ENCODE measurements at places on chromosomes 2 and 18. TPM values are rescaled to one million over a fixed set of nuclear protein-coding genes. Genes with fewer than 3 reads are reported as not detected.

GRCh38 chr2:76281156-76281841 is 570.6 kb upstream of the GCFC2 start:
- no peak for DNase-seq

DNA sequence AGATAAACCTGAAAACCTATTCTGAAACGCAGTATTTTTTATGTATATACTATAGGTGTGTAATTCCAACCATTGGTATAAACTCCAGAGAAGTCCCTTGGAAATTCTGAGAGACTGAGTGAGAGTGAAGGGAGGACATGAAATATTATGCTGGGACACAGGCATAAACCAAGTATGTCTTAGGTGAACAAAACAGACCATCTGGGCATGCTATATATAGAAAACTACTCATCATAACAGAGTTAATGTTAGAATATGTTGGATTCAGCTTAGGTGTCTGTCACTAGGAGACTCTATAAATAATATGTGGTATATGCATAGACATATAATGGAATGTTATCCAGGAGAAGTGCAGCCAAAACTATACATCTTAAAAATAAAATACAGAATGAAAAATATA is 282.6 kb downstream of the LRP1B start:
- DNase-seq, result no peak

DNA sequence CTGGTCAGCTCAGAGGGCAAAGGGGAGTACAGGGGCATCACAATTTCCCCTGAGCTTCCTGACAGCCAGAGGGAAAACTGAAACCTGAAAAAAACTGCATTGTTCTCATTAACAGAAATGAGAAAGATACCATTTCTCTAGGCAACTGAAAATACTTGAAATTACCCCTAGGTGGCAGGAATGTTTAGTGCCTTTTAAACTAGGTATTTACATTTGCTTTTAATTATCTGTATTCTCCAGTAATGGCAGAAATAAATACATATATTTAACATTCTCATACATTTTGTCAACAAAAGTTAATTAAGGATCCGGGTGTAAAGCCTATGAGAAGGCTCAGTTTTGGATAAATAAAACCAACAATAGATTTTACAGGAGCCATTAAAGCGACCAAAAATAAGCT is 34.5 kb downstream of the RPL31 start:
- peak; percentile 6 for DNase-seq

DNA sequence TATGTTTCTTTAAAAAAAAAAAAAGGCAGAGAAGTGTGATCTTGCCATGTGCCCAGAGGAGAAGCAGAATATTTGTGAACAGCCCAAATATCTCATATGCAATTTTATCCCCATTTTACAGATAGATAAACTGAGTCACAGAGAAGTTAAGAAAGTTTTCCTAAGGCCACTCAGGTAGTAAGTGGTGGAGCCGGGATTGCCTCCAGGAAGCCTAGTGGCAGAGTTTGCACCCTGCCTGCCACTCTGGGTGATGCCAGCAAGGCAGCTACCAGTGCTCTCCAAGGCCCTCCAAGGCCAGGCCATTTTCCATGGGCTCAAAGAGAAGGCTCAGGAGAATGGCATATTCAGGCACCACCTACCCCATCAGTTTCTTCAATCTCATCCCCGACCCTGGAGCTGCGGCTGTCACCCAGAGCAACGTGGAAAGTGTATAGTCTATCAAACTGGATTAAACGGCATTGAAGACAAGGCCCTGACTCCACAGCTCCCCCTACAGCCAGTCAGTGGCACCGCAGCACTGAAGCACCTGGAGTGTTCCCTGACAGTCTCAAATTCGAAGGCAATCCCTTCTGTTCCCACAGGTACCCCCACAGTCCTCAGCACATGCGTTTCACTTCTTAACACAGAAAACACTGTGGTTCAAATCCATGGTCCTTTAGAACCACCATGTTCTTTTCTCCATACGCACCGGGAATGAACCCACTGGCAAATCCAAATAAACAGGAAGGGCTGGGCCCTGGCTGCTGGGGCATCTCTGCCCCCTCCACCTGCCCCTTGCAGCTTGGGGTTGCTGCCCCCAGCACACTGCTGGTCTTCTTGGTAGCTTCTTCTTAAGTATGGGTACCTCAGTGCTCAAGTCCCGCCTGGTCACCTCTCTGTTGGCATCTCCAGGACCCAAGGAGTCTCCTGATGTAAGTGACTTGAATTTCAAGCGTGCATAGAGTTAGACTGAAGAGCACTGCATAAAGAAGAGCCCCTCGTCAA is 175.3 kb downstream of the INHBB start:
- no peak for DNase-seq

GRCh38 chr2:237379636-237380035 is 34.3 kb downstream of the COL6A3 start:
- DNase-seq, result no peak

DNA sequence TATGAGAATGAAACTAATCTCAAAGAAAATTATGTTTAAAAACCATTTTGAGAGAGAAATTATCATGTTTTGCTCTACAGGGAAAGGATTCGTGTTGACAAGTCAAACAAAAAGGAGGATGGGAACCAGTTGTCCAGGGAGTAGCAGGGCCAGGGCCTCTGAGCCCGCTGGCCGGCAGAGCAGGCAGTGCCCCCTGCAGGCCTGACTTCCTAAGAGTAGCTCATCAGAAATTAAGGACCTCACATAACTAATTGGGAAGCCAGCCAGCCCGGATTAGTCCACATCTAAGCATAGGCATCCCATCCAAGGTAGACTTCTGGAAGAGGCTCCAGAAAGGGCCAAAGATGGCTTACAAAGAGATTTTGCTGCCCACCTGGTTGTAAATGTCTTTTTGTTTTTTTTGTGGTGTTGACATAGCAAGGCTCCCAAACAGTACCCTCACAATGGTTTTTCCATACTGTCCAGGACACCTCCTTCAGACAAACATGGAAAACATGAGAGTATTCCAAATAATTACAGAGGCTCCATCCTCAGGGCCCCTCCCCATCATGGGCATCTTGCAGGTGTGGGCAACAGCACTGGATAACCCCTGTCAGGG is 241.2 kb upstream of the TANK start:
- no peak for DNase-seq

The ARHGAP15 gene
- 33.8 TPM for total RNA-seq

- no peak for DNase-seq
Measured at GRCh38 chr2:12556762-12557161, 160.0 kb upstream of the TRIB2 start.

The AGFG1 gene
- 27.1 TPM for total RNA-seq

The EVX2 gene
- not detected for total RNA-seq

The FBXO36 gene
- total RNA-seq, result 4.5 TPM

DNA sequence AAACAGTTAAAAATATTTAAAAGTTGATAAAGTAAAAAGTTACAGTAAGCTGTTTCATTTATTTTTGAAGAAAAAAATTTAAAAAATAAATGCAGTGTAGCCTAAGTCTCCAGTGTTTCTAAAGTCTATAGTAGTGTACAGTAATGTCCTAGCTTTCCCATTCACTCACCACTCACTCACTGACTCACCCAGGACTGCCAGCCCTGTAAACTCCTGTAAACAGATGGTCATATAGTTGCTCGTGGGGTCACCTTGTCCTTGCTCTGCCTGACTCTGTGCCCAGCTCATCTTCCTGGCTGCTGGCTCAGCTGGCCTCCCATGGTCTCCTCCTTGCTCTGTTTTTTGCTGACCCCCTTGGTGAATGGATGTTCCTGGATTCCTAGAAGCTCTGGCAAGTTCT is 180.3 kb downstream of the VAPA start:
- DNase-seq, result no peak

DNA sequence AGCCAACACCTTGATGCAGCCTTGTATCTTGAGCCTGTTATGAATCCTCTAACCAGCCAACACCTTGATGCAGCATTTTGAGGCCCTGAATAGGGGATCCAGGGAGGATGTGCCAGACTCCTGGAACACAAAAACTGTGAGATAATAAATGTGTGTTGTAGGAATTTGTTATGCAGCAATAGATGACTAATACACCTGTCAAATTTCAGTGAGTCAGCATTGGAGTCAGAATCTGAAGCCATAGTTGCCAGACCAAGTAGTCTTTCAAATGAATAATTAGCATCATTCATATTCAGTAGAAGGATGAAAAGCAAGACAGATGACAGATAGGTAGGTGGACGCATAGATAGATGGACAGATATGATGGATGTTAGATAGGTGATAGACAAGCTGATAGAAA is 942.5 kb upstream of the SLC39A10 start:
- DNase-seq, result no peak

The UGT1A7 gene
- 0.30 TPM for total RNA-seq

DNA sequence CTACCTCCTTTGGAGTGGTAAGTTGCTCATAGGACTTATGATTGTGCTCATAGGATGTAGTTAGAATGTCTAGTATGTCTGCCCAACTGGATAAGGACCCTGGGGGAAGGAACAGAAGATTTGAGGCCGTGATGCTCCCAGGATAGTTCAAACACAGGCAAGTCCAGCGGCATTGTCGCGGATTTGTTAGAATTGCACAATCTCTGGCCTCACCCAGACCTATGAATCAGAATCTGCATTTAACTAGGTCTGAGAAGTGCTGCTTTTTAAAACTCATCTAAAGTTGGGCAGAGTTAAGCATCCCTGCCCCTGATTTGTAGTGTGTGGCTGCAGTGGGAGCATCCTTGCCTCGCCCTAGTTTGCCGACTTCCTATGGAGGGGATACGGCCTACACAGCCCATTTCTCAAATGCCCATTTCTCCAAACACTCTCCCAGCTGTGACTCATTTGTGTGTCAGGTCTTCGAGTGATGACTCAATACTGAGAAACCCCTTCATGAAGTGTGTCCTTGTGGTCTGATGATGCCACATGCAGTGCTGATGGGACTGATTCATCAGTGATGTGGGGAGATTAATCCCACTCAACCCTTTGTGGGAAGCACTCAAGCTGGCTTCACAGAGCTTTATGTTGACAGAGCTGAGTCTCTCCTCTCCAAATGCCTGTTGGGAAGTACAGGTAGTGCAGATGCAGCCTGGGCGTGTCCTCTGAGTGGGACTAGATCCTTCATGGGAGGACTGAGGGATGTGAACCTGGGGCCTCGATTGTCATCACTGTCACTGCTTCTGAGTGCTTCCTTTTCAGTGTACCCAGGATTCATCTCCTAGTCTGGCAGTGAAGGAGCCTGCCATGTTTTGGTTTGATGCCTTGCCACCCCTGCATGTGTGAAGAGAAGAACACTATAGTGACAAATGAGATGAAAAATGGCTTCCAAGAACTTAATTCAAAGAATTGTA is 18.7 kb downstream of the SMIM21 start:
- DNase-seq, result no peak

DNA sequence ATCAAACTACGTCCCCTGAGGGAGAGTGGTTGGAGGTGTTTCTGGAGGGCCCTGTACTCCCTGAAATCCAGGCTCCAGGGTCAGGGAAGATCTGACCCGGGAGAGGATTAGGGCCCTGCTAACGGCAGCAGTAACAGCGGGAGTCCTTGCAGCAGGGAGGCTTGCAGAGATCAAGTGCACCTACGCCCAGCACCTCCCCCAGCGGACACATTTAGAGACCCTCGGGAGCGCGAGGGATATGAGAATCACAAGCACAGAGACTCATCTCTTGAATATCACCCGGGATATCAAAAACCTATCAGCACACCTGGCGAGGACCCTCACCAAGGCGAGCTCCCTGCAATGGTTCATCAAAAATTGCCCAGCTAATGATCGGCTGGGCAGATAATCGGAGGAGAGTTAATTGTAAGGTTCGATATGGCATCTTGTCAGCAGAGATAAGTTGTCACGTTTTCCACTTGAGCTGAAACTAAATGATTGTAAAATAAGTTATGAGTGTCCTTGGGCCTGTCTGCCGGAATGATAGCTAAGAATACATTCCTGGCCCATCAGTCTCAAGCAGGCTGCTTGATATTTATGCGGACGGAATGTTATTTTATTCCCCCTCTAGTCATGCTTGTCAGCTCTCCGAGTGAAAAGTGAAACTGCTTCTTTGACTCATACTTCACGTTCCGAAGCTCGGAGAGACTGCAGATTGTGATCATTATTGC is 209.8 kb downstream of the GBX2 start:
- DNase-seq, result no peak

DNA sequence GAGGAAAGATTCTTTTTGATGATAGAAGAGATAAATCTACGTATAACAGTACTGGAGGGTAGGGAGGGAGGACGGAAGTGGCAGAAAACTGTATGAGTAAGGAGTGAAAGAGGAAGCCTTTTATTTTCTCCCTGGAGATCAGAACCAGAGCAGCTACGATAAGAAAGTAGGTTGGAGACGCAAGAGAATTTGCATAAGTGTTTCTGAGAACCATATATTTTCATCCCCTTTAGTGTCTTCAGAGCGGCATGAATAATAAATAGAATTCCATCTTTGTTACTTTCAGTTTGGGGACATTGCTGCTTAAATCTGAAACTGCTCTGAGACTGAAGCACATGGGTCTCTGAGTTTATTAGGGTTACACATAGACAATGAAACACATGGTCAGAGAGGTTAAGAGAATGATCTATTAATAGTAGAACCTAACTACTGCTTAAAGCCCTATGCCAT is 230.2 kb upstream of the TNP1 start:
- DNase-seq, result no peak

GRCh38 chr2:118046634-118047210 is 32.9 kb upstream of the CCDC93 start:
- peak; percentile 68 for DNase-seq

GRCh38 chr2:69604836-69605235 is 38.7 kb downstream of the AAK1 start:
- DNase-seq, result no peak

The UGT1A3 gene
- not detected for total RNA-seq

DNA sequence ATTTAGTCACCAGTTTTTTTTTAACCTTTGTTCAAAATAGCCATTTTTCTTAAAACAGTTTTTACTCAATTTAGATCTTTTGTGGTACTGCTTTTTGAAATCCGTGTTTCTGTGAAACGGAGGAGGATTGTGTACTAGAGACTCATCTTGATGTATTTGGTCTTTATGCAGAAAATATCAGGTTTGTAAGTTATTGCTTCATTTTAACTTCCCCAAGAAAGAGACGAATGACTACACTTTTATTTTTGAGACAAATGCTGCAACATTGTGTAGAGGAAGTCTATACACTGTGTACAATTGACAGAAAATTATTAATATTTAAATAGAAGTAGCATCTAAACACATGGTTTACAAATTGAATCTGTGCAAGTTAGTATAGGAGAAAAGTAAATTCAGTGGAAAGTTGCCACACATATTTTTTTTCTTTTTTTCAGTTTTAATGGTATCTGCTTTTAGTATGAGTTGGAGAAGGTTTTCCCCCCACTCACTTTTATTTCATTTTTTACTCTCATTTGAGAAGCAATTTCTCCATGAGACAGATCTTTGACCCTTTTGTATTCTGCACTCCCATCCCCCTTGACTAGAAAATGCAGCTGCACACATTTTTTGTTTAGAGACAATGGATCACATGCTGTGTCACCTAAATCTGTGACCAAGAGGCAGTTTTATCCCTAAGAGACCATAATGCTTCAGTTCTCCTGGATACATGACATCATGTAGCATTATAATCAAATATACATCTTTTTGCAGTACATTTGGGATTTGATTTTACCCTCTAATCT is 200.8 kb upstream of the STON1 start:
- DNase-seq, result no peak

DNA sequence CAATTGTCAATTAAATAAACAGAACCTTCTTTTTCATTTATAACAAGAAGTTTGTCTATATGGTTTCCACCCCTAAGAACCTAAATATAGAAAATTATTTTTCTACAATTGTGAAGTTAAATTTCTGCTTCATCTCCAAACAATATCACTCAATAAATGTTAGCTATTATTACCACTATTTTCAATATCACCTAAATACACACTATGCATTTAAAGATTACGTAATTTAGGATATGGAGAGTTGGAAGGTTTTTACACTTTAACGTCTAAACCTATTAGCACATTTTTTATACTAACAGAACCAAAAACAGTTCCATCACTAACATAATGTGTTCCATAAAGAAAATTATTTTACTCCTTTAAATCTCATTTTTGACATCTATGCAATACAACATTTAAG is 48.0 kb downstream of the ROCK2 start:
- no peak for DNase-seq

Measured in skin of body (tissue), 3 donors.